ENCODE measurements at places on chromosomes 1 and 21. TPM values are rescaled to one million over a fixed set of nuclear protein-coding genes. Genes with fewer than 3 reads are reported as not detected.
A peak's percentile ranks its signal among the peaks of the same experiment; 100 is the strongest.

GRCh38 chr1:10632691-10633090, 157.9 kb downstream of the PEX14 start:
- no peak for DNase-seq

DNA sequence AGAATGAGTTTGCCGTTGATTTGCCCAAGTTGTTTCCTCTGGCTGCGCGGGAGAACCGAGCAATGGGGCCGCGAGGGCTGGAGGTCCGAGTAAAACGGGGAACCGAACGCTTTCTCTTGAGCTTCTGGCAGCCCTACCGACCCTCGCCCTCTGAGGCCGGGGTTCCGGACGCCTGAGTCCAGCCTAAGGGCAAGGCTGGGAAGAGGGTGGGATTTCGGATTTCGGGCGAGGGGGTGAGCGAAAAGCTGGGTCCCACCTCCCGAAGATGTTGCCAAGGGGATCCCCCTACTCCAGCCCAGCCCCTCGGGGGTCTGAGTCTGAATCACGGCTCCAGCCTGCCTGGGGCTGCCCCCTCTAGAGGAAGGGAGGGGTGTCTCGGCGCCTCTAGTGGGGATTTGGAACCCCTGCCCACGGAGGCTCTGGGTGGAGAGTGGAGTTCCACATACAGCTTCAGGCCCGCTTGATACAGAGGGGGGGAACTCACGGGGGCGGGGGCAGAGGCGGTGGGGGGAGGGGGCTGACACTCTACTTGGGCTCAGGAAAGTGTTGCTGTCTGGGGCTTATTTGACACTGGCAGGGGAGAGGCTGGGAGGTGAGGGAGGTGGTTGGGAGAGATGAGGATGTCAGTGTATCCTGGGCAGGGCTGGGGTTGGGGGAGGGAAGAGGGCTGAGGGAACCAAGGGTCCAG, 617 bp downstream of the KIRREL1 start:
- DNase-seq, result no peak

GRCh38 chr1:101291562-101292380, 55.0 kb downstream of the S1PR1 start:
- DNase-seq, result no peak

DNA sequence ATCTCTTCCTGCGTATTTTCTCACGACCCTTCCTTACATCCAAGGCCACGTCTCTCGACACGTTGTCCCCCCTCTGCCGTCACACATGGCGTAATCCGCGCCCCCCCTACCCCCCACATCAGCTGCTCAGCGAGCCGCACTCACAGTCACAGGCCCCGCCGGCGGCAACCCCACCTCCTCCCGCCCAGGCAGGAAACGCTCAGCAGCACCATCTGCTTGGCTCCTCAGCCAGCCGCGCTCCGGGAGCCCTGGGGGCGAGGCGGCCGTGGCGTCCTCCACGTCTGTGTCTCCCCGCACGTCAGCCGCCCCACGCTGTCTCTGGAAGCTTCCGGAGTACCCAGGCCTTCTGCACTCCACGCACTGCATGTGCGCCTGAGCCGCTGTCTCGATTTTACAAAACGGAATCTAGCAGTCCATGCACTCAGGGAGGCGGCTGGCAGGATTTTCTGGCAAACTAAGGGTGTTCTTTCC, 64.6 kb downstream of the SIK1 start:
- DNase-seq, result no peak

DNA sequence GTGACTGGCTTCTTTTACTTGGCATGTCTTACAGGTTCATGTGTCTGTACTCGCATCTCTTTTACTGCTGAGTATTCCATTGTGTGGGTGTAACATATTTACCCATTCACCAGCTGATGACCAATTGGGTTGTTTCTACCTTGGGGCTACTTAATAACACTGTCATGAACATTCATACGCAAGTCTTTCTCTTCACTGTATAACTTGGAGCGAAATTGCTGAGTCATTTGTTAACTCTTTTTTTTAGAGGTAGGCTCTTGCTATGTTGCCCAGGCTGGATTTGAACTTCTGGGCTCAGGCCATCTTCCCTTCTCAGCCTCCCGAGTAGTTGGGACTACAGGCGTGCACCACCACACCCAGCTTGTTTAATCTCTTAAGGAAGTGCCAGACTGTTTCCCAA, 6.5 kb downstream of the PYCR2 start:
- DNase-seq, result no peak

Gene ZBTB8B
- total RNA-seq, result under 0.01 TPM

Gene PCP4L1
- 0.32 TPM for total RNA-seq

DNA sequence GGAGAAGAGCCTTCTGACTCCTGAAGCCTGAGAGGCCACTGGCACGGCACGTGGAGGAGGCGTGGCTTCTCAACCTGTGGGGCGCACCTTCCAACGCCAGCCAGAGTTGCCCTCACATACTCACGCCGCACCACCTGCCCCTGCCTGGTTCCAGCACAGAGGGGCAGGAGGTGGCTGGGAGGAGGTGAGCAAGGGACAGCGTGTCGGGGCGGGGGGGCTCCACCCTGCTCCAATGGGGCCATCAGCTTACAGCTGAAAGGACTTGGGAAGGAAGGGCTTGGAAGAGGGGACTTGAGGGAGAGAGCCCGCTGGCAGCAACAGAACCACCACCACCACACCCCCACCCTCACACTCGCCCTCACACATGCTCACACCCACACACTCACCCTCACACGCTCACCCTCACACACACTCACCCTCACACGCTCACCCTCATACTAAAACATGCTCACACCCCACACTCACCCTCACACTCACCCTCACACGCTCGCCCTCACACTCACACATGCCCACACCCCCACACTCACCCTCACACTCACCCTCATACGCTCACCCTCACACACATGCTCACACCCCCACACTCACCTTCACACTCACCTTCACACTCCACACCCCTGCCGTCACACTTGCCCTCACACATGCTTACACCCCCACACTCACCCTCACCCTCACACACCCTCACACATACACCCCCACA, 41.6 kb upstream of the EDN2 start:
- DNase-seq, result no peak

DNA sequence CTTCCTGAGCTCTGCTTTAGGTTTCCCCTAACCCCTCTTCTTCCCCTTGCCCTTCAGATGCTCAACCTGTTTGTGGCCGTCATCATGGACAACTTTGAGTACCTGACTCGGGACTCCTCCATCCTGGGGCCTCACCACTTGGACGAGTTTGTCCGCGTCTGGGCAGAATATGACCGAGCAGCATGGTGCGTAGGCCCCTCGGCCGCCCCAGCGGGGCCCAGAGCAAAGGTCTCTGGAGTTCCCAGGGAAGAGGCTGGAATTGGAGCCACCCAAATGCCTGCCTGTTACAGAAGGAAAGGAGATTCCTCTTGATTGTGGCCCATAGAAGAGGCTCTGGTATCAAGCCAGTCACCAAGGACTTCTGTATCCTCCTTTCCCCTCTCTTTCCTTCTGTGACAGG, 285.5 kb downstream of the ZNF648 start:
- DNase-seq, result no peak

GRCh38 chr1:153973525-153973924, 3.9 kb downstream of the JTB start:
- no peak for DNase-seq

DNA sequence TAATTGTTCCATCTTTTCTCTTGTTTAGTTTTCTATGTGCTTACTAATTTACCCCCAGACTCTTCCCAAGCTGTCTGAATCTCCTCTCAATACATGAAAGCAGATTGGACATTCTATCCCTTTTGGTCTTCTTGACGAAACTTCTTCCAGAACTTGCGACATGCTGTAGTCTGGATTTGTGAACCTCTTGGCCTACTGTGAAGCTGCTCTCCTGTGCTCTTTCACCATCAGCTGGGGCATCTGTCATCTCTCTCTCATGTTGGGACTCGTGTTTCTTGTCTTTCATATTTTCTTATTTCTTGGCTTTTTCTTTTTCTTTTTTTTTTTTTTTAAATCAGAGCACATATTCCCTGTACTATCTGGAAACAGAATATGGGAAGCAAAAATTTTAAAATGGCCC, 6.8 kb downstream of the CPT2 start:
- no peak for DNase-seq

GRCh38 chr1:18005238-18005637, 102.4 kb upstream of the IGSF21 start:
- DNase-seq, result no peak

DNA sequence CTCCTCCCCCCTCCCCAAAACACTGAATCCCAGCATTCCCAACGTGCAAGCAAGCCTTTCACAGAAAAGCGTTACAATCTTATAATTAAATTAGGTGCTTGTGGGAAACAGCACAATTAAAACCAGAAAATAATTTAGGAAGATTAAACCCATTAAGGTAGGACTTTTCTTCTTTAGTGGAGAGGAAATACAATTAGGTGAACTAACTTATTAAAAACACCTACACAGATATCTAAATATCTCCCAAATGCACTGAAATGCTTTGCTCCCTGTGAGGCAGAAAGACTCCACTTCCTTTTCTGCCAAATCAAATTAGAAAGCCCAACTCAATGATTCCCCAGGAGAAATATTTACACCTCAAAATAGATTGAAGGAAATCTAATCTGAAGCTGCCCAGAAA, 60.9 kb upstream of the ETS2 start:
- DNase-seq, result no peak

GRCh38 chr1:150621497-150622302, 7.7 kb downstream of the ENSA start:
- no peak for DNase-seq

DNA sequence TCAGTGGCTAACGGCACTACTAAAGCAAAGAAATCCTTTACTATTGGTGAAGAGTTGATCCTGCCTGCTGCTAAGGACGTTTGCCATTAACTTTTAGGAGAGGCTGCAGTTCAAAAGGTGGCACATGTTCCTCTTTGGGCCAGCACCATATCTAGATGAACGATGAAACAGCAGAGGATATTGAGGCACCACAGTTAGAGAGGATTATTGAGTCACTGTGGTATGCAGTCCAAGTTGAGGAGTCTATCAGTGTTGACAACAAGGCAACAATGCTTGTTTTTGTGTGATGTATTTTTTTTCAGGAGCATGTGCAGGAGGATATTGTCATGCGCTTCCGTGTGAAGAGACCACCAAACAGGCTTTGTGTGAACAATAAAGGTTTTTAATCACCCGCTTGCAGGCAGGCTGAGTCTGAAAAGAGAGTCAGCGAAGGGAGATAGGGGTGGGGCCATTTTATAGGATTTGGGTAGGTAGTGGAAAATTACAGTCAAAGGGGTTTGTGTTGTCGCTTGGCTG, 80.9 kb downstream of the UCHL5 start:
- DNase-seq, result no peak

DNA sequence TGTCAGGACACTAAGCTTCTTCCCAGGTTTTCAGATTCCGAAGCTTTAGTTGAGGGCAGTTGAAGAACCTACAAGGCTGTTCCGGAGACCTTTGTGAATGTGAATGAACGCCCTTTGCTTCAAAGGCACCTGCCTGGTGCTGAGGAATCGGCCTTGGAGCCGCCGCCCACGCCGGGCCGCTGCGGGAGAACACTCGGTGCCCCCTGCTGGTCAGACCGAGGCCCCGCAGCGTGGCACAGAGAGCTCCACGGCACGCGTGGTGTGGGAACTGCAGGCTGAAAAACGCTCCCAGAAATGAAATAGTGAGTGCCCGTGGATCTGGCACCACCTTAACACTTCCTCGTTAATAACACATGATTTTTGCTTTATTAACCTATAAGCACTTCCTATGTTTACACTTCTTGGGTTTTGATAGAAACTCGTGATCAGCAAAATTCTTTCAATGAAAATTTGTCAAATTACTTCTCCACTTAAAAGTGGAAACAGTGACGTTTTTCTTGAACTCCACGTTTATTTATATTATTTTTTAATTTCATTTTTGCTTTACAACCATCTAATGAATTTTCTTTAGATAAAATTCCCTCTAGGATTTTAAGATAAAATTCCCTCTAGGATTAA, 460.6 kb downstream of the DSCAM start:
- peak; percentile 50 for DNase-seq

GRCh38 chr1:61825393-61825792, 83.1 kb downstream of the PATJ start:
- no peak for DNase-seq

Gene CRNN
- total RNA-seq, result not detected

DNA sequence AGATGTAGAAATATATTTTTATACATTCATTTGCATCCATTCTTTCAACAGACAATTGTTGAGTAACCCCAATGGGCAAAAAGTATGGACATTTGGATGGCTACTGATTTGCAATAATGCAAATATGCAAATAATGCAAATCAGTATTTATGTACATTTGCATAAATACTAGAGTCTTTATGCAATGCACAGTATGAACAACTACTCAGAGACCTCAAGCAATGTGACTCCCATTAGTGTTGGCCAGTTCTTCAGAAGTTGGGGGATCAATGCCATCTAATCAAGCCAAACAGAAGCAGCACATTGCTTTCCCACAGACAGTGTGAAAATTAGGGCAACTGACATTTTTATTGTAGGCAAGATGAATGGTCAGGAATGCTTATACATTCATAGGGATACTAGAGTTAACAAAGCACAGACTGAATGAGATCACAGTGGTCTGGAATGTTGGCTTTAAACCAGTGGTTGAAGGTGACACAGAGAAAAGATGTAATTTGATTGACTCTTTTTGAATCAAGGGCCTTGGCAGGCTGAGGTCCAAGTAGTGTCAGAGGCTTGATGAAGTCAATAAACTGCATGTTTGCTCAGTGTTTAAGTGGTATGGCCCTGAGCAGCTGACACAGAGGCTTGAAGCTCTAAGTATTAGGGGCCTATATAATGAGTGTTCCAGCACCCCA, 256.6 kb downstream of the CTH start:
- DNase-seq, result no peak

Gene C8A
- not detected for total RNA-seq

- DNase-seq, result no peak
Observed at GRCh38 chr1:211174375-211174774, 40.4 kb upstream of the KCNH1 start.

GRCh38 chr1:187943606-187944403, 1115.1 kb downstream of the PLA2G4A start:
- DNase-seq, result no peak

DNA sequence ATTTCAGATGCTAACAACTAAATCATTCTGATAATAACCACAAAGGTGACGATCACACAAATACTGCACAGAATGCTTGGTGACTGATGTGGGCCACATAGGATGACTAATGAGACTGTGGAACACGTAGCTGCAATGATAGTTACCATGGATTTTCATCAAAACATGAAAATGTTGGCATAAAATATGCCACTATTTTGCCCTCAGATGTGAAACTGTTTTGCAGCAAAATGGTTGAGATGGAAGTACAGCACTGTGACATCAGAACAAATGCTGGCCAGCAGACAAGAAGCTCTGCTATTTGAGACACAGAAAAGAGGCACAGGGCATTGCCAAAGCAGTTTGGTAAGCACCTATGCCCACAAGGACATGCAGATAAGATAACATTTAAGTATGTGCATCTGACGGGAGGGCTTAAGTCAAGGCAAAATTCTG, 83.8 kb downstream of the NIBAN1 start:
- no peak for DNase-seq
